ENCODE measurements at places on chromosomes 5 and 9.
A peak's percentile ranks its signal among the peaks of the same experiment; 100 is the strongest.

GRCh38 chr5:1255081-1255561, 29.9 kb downstream of the SLC6A18 start:
- DNase-seq: no peak

GRCh38 chr5:119405419-119405818, 46.9 kb upstream of the HSD17B4 start:
- DNase-seq: no peak

DNA sequence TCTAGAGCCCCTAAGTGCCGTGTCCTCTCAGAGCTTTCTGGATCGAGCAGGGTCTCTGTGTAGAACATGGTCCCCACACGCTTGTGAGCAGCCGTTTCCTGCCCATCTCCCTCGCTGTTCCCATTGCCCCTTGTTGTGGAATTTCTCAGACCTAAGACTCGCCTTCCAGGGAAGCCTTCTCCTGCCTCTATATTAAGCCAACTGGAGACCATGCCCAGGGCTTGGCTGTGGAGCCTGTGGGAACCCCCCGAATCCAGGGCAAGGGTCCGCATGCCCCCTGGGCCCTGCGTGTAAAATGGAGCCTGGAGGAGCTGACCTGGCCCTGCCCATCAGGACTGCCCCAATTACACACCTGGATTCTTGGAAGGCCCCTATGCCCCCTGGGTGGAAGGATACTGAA, 14.5 kb upstream of the SPATA31E1 start:
- DNase-seq: no peak

DNA sequence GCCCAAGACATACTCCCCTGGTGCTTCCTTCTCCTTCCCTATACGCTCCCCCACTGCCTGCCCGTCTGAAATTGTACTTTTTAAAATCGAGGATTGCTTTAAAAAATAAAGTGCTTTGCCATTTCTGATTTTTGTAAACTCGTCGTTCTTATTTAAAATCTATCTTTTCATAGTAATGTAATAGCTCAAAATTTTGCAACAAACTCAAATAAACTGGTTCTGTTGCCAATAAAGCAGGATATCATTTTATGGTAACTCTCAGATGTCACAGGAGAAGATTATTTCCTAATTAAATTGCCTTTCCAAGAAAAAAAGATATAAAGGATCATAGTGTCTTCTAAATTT, 1.3 kb upstream of the NREP start:
- no peak for DNase-seq

- no peak for DNase-seq
These were observed 1.1 kb downstream of the UGCG start for GRCh38 chr9:111897601-111898137.

DNA sequence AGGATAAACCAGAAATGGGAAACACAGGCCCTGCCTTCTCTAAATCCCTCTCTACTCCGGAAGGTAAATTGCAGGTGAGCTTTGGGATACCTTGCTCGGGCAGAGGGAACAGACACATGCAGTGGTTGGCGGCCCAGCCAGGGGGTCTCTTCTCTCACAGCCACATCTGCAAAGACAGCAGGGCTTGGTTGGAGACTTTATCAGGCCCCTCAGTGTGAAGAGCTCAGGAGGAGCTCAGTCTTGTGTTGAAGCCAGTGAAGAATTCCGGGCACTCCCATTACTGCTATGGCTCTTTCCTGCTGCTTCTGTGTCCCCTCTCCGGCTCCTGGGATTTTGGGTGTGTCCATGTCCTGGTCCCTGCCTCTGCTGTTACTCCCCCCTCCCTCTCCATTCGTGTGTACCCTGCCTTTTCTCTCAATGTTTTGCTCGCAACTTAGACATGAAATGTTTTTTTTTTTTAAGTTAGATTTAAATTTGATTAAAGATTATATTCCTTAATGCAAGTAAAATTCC, 99.8 kb downstream of the TRIO start:
- no peak for DNase-seq

GRCh38 chr9:114790521-114790920, 15.3 kb downstream of the TNFSF15 start:
- DNase-seq: no peak

DNA sequence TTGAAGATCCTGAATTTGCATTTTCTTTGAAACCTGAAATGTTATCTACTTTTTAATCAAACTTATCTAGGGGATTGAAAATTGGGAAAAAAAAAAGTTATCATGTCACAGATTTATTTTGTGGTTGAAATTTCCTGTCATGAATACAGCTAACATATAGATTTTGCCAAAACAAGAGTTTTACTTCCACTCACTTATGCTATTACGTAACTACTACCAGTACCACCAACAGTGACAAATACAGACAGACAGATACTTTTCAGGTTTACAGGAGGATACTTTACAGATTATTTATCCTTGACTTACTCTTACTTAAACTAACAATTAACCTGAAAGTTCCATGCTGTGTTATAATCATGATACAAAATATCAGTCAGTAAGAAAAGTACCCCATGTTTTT, 6.8 kb upstream of the MRPS30 start:
- DNase-seq: no peak

- DNase-seq: no peak
These were observed 425.3 kb downstream of the TLR4 start for GRCh38 chr9:118129541-118129940.

DNA sequence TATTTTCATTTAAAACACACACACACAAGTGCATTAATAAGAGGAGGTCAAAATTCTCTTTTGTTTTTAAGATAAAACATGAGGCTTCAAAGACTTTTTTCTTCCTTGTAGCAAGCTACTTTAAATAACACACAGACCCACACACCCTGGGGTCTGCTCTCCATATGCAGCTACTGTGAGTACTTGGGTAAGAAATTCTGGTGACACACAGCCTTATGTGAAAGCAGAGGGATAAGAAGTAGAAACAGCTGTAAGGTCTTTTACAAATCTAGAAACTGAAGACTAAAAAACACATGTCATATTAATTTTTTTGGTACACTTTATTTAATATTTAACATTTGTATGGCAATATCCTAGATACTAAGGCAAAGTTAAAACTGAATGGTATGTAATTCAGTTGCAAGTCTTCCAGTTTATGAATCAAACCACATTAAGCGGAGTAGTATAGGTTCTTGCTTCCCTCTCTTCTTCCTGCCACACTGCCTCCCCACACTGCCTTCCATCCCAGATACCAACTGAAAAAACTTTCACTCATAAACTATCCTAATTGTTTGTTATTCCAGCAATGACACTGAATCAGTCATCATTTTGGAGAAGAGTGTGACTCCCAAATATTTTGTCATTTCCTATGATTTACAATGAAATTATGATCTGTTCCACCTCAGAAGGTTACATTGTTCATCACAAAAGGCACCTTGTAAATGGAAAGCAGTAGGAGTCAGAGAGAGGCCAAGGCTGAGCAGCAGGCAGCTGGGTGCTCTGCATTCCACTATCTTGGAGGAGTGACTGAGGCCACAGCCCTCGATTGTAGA, 92.0 kb downstream of the PLCXD3 start:
- no peak for DNase-seq

- no peak for DNase-seq
These were observed 77.8 kb downstream of the GCNT4 start for GRCh38 chr5:74974451-74975091.

GRCh38 chr5:5979761-5980537, 398.4 kb downstream of the MED10 start:
- DNase-seq: no peak

DNA sequence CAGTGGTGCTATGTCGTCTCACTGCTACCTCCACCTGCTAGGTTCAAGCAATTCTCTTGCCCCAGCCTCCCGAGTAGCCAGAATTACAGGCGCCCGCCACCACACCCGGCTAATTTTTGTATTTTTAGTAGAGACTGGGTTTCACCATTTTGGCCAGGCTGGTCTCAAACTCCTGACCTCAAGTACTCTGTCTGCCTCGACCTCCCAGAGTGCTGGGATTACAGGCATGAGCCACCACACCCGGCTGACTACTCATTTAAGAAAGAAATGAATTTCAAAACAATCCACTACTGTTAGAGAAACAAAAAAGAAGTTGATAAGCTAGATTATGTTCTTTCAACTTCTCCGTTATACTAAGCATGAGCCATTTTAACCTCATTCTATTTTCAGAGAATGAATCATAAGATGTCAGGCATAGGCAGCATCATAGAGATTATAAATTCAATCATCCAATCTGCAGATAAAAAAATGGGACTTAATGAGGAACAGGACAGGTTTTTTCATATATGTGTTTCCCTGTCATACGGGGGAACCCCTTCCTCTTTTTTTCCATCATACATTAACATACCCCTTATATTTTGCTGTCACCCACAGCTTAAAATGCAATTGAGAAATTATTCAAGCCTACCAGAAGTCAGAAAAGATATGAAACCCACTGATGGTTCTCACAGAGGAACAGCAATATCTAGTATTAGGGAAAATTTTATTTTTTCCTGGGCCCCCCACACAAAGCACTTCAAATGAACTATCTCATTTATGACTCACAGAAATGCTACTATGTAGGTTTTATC, 26.5 kb upstream of the ADRB2 start:
- DNase-seq: no peak

DNA sequence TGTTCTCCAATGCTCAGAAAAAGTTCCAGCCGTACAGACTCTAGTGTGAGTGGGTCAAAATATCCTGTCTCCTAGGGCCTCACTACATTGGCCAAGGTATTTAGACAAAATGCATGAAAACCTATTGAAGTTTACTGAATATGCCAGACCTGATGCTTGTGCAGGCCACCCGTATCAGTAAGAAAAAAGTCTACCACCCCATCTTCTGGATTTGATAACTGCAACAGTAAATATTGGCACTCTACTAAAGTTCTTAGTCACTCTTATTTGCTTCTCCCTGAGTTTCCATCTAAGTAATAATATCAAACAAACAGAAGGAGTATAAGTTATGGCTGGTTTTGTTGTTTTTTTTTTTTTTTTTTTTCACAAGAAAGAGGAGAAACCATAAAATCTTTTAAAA, 627.7 kb upstream of the KLF4 start:
- no peak for DNase-seq

GRCh38 chr5:51381761-51382474, 1.3 kb upstream of the ISL1 start:
- peak; percentile 20 for DNase-seq

- DNase-seq: no peak
These were observed 206.2 kb upstream of the EFNA5 start for GRCh38 chr5:107876906-107877305.

DNA sequence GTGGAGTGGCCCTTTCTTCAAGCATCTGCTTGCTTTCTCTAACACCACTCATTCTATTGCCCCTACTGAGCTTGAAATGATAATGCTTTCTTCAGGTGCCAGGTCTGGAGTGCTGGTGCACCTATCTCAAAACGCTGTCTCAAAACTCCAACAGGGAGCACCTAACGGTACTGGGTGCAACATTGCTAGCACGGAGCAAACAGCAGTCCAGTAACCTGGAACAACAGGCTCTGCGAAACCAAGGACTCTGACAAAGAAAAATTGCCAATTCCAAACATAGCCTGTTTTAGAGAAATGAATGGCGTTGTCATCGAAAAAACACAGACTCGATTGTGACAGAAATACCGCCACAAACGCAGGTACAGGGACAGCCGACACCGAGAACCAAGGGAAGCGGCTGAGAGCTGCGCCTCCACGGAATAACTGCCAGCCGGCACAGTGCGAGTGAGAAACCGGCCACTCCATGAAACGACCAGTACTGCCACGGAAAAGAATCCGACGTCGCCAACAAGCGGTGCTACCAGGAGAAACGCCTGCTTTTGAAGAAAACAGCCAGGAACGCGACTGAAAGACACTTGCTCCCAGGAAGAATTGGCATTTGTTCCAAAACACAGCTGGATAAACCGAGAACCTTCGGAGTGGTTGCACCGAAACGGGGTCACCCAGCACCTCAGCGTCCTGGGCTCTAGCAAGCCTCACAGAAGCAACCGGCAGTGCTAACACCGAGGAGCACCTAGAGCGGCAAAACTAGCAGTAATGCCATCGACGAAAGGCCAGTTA, 3.1 kb downstream of the ANXA2R start:
- no peak for DNase-seq

DNA sequence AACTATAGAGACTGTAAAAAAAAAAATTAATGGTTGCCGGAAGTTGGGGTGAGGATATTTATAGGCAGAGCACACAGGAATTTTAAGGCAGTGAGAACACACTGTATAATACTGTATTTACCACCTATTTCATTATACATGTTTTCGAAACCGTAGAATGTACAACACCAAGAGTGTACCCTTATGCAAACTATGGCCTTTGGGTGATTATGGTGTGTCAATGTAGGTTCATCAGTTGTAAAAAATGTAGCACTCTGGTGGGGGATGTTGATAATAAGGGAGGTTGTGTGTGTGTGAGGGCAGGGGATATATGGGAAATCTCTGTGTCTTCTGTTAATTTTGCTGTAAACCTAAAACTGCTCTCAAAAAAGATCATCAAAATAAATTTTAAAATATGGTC, 791.7 kb upstream of the CDH10 start:
- DNase-seq: no peak

DNA sequence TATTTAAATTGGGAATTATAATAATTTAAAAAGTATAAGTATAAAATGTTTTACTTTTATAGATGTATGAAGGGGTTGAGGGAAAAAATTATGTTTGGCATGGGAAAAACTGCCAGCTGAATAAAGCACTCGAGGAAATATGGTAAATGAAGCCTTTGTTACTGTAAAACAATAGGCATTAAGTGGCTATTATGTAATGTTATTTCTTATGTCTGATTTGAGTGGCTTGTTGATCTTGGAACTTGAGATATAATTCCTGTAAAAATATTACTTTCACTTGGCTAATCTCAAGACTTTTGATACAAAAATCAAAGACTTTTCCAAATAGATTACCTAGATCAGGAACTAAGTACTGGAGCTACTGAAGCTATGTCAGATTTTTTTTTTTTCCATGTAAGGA, 182.9 kb downstream of the CD180 start:
- DNase-seq: no peak

DNA sequence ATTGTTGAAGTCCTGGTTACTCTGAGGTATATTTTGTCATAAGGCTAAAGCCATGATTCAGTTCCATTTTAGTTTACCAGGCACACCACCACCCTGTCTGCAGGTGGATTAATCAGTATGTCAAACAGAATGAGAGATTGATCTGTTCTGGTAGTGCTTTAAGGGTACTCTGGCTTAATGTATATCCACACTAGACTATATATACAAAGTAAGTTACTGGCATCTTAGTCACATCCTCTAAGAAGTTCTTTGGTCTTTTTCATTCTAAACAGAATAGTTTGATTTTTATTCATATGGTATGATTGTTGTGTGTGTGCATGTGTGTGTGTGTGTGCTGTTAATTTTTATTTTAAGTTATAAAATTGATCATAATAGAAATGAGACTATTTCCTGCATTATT, 61.8 kb downstream of the RAB24 start:
- DNase-seq: no peak

- DNase-seq: no peak
These were observed 232.0 kb downstream of the CHSY3 start for GRCh38 chr5:130136300-130136699.
